ENCODE measurements at places on chromosomes 2 and 18. TPM values are rescaled to one million over a fixed set of nuclear protein-coding genes. Genes with fewer than 3 reads are reported as not detected.

TANC1 gene
- total RNA-seq, result 61.2 TPM

CD207 gene
- not detected for total RNA-seq

MERTK gene
- total RNA-seq, result 0.90 TPM

UGT1A7 gene
- total RNA-seq, result not detected

LOXL3 gene
- total RNA-seq, result 62.8 TPM

TEKT4 gene
- total RNA-seq, result not detected

DLGAP1 gene
- total RNA-seq, result 2.9 TPM

ZFAND2B gene
- total RNA-seq, result 30.9 TPM

RNMT gene
- 8.9 TPM for total RNA-seq

SYT4 gene
- not detected for total RNA-seq

SDC1 gene
- 9.6 TPM for total RNA-seq

COLEC12 gene
- total RNA-seq, result 49.6 TPM

TAF4B gene
- total RNA-seq, result 1.7 TPM

LGALSL gene
- 6.2 TPM for total RNA-seq

IL36G gene
- total RNA-seq, result not detected

GREB1 gene
- 2.1 TPM for total RNA-seq

MC2R gene
- total RNA-seq, result not detected

STARD6 gene
- not detected for total RNA-seq

USP40 gene
- total RNA-seq, result 25.0 TPM

MRO gene
- total RNA-seq, result not detected

ZBTB7C gene
- not detected for total RNA-seq

DYTN gene
- total RNA-seq, result not detected

MREG gene
- 1.5 TPM for total RNA-seq

CLEC4F gene
- total RNA-seq, result not detected

Measured in smooth muscle cell of the coronary artery (primary cell).